CD4-positive, alpha-beta T cell treated with Interferon gamma for 1 hour (primary cell): ENCODE measurements at places on chromosomes 16 and 17.

DNA sequence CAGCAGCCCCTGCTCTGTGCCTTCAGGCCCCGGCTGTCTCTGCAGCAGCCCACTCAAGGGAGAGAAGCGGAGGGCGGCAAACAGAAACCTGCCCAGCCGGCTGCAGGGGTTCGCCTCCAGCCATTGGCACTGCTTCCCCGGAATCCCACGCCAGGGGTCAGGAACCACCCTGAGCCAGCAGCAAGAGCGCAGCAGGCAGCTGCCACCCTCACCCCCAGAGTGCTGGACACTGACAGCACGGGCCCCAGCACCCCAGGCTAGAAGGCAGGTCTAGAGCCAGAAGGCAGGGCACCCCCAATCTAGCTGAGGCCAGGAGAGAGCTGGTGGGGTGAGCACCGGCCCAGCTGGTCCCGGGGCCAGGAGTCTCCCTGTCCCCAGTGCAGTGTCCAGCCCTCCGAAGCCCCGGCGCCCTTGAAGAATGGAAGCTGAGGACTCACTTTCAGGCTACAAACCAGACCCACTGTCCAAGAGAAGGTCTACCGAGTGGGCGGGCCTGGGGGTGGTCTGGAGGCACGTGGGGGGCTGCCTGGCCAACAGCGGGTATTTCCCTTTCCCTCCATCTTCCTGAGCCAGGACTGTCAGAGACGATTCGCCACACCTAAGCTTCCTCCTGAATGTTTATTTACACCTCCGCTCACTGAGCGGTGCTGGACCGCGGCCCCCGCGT, 8.4 kb downstream of the UBALD2 start:
- DNase-seq, result no peak

DNA sequence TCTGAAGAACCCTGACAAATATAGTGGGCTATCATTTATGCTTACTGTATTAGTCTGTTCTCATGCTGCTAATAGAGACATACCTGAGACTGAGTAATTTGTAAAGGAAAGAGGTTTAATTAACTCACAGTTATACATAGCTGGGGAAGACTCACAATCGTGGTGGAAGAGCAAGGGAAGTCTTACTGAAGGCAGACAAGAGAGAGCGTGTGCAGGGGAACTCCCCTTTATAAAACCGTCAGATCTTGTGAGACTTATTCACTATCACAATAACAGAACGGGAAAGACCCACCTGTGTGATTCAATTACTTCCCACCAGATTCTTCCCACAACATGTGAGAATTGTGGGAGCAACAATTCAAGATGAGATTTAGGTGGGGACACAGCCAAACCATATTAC, 526.8 kb upstream of the GOT2 start:
- DNase-seq, result no peak

DNA sequence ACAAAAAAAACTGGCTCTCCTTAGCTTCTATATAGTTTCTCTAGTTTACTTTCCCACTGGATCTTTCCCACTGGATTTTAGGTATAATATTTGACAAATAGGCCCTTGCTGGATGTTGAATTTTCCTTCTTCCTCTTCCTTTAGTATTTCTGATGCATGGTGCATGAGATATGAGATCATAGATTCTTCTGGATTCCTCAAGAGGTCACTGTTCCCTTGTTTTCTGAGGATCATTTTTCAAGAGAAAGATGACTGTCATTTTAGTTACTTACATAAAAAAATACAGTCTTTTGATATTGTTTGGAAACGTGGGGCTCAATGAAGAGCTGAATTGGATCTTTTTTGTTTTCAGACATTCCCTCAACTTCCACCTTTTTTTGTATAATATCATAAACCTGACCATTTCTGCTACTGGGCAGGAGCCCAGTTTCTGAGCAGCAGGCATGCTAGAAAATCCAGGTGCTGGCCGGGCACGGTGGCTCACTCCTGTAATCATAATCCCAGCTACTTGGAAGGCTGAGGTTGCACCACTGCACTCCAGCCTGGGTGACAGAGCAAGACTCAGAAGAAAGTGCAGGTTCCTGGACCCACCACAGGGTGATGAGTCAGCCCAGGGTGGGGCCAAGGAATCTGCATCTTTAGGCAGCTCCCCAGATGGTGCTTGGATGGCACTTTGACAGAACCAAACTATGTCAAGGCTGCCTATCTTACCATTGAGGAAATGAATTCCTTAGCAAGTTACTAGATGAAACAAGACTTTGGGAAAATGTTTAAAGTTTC, 70.3 kb downstream of the SDR42E1 start:
- DNase-seq, result no peak

- DNase-seq, result peak; percentile 41
Measured at GRCh38 chr16:22318690-22319358, 21.6 kb downstream of the POLR3E start.

DNA sequence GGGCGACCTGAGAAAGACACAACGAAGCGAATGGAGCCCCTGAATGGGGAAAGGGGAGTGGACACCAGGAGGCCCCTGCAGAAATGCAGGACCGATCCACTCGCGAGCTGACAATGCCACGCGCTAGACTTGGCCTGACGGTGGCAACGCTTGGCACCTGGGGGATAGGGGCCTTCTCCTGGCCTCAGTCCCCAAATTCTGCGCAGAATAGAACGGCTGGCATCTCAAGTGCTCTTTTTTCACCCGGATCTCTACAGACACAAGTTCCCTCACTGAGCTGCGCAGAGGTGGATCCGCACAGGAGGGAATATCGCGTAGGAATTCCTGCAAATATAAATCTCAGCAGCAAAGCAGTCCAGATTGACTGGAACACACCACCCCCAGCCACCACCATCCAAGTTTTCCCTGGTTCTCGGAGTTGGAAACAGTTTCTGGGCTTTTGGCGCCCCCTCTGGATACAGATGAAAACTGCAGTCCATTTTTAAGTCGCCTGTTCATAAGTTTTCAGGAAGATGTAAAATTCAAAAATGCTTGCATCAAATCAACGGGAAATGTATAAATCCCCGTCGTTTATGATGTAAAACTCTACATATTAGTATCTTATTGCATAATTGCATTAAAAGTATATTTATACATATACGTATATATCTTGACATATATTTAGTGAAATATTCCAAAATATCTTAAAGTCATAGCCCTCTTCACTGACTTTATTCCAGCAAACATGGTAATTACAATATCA, 2.3 kb upstream of the SOX9 start:
- DNase-seq, result no peak

- no peak for DNase-seq
Measured at GRCh38 chr17:75498039-75498725, 17.2 kb downstream of the CASKIN2 start.

GRCh38 chr16:67632415-67633172, 12.3 kb upstream of the CARMIL2 start:
- DNase-seq, result no peak

DNA sequence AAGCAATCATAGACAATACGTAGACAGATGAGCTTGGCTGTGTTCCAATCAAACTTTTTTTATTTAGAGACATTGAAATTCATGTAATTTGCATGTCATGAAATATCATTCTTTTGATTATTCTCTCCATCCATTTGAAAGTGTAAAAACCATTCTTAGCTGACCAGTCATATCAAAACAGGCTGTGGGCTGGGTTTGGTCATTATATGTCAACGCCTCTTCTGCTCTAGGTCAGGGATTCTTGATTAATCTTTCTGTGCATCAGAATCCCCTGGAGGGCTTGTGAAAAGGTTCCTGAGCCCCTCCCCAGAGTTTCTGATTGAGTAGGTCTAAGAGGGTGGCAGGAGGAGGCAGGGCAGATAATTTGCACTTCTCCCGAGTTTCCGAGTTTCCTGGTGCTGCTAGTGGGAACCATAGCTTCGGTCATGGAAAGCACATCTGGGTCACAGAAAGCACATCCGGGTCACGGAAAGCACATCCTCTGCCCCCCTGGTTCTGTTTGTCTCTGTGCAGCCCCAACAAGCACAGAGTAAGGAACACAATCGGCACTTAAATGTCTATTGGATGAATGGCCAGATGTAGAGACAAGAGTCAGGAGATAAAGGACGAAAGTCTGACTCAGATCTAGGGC, 16.4 kb downstream of the PIMREG start:
- DNase-seq, result no peak

GRCh38 chr16:22004341-22004740, 3.4 kb upstream of the PDZD9 start:
- no peak for DNase-seq

GRCh38 chr16:14423344-14423743, 206.7 kb downstream of the PARN start:
- no peak for DNase-seq

DNA sequence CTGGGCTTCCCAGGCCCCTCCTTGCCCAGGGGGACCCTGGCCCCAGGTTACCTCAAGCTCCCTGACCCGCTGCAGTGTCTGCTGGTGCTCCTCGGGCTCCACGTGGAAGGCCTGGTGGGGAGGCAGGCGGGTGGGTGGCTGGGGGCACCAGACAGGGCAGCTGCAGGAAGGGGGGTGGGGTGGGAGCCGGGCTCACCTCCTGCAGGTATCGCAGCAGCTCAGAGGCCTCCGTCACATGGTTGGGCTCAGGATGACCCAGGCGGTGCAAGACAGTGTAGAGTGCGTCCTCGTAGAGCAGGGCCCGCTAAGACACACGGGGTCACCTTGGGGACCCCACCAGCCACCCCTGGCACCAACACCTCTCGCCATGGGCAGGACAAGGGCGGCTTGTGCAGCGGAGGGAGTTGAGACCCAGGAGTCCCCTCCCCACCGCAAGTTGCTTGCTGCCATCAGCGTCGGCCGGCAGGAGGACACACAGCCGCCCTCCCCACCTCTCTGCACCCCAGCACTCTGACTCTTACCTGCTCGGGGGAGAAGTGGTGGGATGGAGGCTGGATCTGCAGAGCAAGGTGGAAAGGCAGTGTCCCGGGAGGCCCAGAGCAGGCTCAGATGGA, 1.1 kb downstream of the UNC13D start:
- DNase-seq, result peak; percentile 25

GRCh38 chr16:16960785-16961184, 510.0 kb downstream of the XYLT1 start:
- DNase-seq, result no peak

- no peak for DNase-seq
Measured at GRCh38 chr16:50467943-50468748, 80.0 kb upstream of the NKD1 start.

- no peak for DNase-seq
Measured at GRCh38 chr16:14600164-14600563, 29.9 kb downstream of the PARN start.

- no peak for DNase-seq
Measured at GRCh38 chr16:88642881-88643643, 4.7 kb downstream of the IL17C start.

DNA sequence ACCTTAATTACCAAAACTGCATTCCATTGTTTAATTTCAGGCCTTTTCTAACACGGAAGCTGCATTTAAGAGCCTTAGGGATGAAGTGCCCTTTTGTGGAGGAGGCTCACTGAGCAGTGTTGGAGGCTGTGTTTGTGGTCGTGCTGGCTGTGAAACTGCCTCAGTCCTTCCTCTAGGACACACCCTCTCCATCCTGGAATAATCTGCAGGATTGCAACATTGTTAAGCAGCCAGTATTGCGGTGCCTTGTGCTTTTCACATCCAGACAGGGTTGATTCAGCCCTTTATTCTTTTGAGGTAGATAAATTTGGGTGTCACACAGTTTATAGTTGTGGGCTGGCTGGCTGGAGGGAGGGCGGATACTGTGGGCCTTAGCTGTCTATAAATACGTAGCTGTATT, 141.6 kb downstream of the CDRT15L2 start:
- no peak for DNase-seq

DNA sequence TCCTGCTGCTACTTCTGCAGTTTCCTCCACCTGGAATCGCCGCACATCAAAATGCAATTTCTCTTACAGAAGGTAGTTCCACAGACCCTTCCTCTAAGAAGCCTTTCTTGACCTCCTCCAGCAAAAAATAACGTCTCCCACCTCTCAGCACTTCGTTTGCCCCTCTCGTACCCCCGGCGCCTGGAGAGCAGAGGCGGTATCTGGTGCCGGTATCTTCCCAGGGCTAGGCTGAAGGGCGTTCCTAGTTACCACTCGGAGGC, 482 bp downstream of the DCTPP1 start:
- no peak for DNase-seq

DNA sequence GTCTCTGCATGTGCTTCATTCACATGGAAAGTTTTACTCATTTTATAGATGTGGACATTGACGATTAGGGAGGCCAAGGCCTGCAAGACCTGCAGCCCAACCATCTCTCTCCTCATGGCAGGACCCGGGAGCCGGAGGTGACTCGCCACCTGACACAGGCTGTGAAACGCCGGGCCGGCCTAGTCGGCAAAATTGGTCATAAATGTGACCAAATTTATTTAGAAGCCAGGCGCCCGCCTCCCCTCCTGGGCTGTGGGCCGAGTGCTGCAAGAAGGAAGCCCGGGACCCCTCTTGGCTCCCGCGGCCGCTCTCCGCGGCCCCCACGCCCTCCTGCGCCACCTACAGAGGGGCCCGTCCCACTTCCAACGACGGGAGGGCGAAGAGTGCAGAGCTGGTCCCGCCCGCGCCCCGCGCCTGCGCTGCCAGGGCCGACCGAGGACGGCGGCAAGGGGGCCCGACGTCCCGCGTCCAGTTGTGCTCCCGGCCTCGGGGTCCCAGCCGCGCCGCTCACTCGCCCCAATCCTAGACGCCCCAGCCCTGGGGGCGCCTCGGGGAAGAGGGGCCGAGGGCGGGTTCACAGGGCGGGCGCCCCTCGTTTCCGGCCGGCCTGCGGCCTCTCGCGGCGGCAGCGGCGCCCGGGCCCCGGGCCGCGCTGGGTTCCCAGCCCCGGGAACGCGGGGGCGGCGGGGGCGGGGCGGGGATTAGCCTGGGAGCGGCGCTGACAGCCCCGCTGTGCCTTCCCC, 47.5 kb downstream of the WNT3 start:
- DNase-seq, result peak; percentile 18

DNA sequence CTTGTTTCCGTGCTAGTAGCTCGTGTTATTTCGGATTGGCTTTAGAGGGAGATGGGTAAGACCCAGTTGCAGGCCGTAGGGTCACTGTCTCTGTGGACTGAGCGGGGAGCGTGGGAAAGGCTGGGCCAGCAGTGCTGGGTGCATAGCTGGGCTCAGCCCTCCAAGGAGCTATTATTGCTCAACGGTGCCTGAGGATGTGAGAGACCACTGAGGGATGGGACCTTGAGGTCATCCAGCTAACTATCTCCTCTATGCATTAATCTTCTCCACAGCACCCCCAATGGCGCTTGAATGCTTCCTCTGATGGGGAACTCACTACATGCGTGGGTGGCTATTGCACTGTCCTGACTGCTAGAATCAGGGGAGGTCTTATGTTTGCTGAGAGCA, 126.1 kb upstream of the FOXF1 start:
- DNase-seq, result no peak

- DNase-seq, result no peak
Measured at GRCh38 chr16:20181416-20181815, 107.7 kb upstream of the GPR139 start.

DNA sequence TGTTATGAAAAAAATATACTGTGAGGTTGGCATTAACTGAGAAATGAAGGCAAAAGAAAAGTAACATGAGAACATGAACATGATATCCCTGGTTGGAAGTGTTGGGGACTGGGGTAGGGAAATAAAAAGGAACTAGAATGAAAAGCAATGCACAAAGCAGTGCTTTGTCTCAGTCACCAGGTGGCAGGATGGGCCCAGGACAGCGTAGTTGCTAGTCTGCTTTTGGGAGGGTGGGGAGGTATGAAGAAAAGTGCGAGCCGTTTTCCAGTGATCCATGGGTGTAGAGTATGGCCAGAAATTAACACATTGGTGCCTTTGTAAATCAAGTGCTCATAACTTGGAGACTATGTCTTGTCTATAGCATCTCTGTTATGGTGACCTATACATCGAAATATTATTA, 662.5 kb upstream of the SALL1 start:
- DNase-seq, result no peak

GRCh38 chr17:48024149-48025039, 13.2 kb downstream of the COPZ2 start:
- peak; percentile 18 for DNase-seq
